ENCODE measurements at places on chromosomes 7 and 10.

- no peak for ATAC-seq
These were observed 50.5 kb downstream of the CPVL start for GRCh38 chr7:29095631-29096445.

DNA sequence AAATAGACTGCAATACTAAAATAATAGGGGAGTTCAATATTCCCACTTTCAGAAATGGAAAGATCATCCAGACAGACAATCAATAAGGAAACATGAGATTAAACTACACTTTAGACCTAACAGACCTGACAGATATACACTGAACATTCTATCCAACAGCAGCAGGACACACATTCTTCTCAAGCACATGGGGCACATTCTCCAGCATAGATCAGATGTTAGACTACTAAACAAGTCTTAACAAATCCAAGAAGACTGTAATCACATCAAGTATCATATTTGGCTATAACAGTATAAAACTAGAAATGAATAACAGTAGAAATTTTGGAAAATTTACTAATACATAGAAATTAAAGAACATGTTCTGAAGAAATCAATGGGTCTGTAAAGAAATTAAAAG is 458.9 kb upstream of the ANKRD30A start:
- ATAC-seq = no peak

GRCh38 chr7:21407796-21408480 is 19.9 kb upstream of the SP4 start:
- no peak for ATAC-seq

DNA sequence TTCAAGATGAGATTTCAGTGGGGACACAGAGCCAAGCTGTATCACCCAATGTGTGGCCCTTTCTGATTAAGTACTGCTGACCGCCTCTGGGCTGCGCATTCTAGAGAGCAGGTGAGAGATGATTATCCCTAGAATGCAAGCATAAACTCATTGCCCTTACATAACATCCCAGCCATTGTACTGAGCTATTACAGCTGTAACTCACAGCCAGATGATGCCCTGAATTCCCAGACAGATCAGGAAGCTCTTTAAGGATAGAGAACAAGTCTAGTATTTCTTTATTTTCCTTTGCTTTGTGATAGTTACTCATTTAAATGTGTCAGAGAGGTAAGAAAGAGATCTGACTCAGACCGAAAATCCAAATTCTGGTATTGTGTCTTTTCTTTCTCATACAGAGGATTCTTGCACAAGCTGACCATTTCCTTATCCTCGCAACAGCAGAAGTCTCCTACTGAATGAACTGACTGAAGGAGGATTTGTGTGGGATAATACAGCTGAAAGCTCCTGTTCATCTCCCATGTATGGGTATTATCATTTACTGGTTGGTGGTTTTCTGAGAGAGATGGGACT is 58.4 kb downstream of the ZNF22 start:
- peak; percentile 59 for ATAC-seq

GRCh38 chr7:108093341-108093740 is 36.8 kb downstream of the LAMB4 start:
- ATAC-seq = no peak

- no peak for ATAC-seq
These were observed 21.4 kb upstream of the SCIN start for GRCh38 chr7:12549106-12549505.

DNA sequence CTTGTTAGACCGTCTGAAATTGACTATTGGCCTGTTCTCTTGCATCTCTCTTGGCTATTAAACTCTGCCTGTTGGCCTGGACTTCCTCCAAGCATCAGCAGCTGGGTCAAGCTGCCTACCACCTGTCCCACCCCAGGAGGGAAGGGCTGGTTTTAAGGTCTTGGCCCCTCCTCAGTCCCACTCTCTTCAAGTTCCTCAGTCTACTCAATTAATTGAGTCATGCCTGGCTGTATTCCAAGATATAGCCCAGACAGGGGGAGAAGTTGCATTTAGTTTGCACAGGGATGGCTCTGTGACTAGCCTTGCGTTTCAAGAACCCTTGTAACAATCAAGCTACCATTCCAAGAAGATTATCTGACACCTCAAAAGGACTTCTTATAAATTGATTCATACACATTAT is 113.8 kb upstream of the GLI3 start:
- no peak for ATAC-seq

GRCh38 chr7:17030559-17030958 is 148.8 kb upstream of the AGR3 start:
- no peak for ATAC-seq

DNA sequence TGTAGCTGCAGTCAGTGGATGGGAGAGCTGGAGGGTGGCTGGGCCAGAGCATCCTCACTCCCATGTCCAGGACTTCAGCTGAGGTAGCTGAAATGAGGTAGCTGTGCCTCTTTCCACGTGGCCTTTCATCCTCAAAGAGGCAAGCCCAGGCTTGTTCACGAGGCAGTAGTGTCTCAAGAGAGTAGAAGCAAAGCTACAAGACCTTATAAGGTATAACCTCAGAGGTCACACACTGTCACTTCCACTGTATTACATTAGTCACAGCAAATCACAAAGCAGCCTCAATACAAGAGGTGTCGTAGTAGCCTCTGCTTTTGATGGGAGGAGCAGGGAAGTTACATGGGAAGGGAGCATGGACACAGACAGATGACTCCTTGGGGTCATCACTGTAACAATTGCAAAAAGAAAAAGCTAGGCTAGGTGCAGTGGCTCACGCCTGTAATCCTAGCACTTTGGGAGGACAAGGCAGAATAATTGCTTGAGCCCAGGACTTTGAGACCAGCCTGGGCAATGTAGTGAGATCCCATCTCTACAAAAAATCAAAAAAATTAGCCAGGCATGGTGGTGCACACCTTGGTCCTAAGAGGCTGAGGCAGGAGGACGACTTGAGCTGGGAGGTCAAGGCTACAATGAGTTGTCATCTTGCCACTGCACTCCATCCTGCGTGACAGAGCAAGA is 97.5 kb downstream of the SKIDA1 start:
- peak; percentile 95 for ATAC-seq

DNA sequence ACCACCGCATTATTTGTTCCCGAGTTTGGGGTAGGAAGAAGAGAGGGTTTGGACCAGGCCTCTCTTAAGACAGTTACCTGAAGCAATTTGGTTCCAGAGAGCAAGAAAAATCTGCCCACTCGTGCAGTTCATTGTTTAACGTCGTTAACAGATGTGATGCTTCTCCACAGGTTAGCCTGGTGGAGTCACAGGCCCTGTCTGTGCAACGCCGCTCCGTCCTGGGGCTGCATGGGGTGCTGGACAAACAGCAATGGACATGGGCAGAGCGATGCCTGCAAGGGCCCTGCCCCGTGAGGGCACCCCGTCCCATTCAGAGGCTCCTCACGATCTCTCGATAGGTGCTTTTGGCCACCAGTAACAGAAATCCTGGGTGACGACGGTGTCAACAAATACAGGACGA is 9.7 kb downstream of the FOXL3 start:
- ATAC-seq = no peak

- ATAC-seq = no peak
These were observed 793.4 kb downstream of the NRG3 start for GRCh38 chr10:82668221-82668895.

GRCh38 chr7:150788474-150789269 is 11.5 kb downstream of the TMEM176B start:
- no peak for ATAC-seq

- no peak for ATAC-seq
These were observed 79.7 kb upstream of the OGDHL start for GRCh38 chr10:49841615-49842332.

GRCh38 chr10:62454687-62455397 is 80.7 kb downstream of the ZNF365 start:
- ATAC-seq = no peak

GRCh38 chr7:22751341-22751740 is 24.3 kb downstream of the IL6 start:
- no peak for ATAC-seq

DNA sequence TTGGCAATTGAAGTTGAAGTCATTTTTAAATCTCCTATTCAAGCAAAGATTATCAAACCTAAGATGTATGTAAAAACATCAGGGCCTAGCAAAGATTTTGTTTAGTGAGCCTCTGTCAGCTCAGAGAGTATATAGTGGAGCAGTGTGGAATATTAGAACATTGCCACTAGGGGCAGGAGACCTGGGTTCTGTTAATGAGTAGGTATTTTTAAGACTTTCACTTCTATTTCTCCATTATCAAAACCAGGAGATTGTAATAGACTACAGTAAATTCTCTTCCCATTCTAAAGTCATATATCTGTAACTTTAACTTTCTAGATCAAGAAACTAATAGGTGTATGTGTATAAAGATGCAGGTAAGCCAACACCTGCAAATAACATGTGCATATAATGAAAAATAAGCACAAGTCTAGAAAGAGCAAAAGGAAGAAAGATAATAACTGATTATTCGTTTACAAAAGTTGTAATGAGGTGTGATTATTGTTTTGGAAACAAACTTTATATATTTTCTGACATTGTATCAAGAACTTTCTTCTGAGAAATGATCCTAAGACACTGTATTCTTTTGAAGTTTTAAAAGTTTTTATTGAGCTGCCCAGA is 64.4 kb downstream of the KCND2 start:
- no peak for ATAC-seq

GRCh38 chr7:45239486-45239885 is 81.9 kb downstream of the RAMP3 start:
- peak; percentile 29 for ATAC-seq

All from esophagus mucosa (tissue), 1 donor.